ENCODE measurements at places on chromosomes 7 and 10.

- no peak for DNase-seq
Observed at GRCh38 chr7:104895522-104896236, 118.3 kb upstream of the KMT2E start.

GRCh38 chr7:52017802-52018679 lies 701.4 kb upstream of the COBL start:
- DNase-seq: no peak

DNA sequence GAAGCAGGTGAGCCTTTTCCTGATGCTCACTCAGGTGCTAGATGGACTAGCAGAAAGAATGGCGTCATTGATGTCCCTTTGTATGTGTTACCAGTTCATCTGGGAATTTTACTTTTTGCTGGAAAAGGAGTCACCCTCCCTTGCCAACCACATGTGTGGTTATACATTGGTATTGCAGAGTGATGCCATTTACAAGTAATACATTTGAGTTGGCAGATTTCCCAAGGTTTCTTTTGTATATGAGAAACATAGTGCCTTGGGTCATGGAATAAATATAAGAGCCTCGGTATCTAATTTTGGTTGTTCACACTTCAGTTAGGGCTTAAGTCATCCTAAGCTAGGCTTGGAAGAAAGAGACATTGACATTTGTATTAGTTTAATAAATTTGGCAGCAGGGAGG lies 10.4 kb upstream of the ATXN7L1 start:
- no peak for DNase-seq

DNA sequence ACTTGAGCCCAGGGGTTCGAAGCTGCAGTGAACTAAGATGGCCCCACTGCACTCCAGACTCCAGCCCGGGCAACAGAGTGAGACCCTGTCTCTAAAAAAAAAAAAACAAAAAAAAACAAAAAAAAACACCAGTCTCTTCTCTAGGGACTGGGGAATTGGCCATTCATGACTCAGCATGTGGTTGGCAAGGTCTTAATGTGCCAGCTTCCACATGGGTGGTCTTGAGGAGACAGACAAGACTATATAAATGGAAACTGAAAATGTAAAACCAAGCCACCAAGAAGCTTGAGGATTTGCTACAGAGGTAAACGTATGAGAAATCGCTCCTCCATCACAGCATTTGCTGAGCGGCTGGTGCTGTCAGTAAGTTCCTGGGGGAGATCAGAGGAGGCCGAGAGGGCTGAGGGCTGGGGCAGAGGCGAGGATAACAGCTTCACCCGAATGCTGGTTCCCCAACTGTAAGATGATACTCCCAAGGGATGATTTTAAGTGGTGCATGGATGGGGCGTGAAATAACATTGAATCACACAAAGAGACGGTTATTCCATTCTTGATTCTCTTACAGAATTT lies 128.7 kb downstream of the C10orf105 start:
- no peak for DNase-seq

Measured in cerebellar nuclear complex (tissue), 1 donor.